Activated CD4-positive, CD25-positive, alpha-beta regulatory T cell treated with anti-CD3 and anti-CD28 coated beads, Interleukin-2, amount 50 U/mL, for 24 hours (primary cell): ENCODE measurements at places on chromosomes 3 and 15.

- no peak for ATAC-seq
Observed at GRCh38 chr15:80487839-80488390, 83.7 kb downstream of the ARNT2 start.

DNA sequence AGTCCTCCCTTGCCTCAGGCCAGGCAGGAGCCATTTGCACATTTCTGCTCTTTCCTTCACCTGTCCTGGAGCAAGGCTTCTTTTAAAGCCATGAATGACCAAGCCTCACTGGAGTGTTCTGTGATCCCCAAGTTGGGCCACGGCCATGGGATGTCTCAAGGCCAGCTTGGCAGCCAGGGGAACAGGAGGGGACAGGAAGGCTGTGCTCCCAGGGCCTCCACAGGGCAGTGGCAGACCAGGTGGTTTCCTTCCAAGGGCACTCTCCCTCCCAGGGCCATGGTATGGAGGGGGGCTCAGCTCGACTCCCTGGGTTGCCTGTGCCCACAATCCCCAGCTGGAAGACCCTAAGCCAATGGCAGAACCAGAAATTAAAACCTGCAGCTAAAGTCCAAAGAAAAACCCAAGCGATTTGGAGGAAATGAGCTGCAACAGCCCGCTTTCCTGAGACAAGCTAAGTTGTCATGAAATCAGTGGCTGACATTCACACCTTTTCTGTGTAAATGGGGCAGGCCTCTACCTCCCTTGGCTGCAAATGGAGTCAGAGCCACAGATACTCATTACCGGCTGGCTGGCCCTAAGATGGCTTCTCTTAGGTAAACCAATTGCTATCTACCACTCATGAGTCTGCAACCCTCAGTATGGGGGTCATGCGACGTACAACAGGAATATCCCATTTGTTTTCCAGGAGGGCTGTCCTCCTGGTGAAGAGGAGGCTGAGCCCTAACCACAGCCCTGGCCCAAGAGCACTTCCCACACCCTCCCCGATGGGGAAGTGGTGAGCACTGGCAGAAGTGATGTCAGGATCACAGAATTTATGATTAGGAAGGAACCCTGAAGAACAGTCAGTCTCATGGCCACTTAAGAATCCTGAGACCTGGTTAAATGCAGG is 83.3 kb downstream of the SNRK start:
- ATAC-seq: no peak

- ATAC-seq: no peak
Observed at GRCh38 chr3:32480604-32481003, 22.0 kb downstream of the CMTM6 start.

GRCh38 chr3:123791417-123791816 is 92.7 kb downstream of the MYLK start:
- ATAC-seq: no peak

DNA sequence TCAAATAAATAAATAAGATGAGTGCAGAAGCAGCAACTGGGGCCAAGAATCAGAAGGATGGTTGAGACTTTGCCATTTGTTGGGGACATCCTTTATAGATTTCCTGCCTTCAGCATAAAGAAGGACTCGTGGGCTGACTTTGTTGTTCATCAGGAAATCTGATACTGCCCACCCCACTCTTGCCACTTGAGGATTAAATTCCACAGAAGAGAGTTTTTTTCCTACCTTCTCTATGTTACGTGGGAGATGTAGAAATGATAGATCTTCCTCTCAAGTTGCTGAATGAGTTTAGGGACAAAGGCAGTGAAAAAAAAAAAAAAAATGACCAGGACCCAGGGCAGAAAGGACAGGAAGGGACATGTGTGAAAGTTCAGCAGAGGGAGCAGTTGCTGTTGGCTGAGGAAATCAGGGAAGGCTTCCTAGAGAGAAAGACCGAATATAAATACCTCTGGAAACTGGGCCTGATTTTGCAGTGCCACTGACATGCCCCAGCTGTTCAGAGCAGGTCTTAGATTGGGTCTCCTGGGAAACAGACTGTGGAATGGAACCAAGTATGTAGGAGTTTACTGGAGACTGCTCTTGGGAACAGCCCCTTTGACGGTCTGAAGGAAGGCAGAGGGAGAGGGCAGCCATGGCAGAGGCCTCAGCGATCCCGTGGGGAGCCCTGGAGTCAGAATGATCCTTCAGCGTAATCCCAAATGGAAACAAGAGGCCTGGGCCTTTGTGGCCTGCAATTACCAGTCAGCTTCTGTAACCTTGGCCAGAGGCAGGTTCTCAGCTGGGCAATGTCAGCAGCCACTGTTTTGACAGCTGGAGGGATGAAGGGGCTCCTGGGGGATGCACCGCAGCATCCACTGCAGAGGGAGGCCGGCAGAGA is 50.9 kb downstream of the C3orf20 start:
- ATAC-seq: no peak

- no peak for ATAC-seq
Observed at GRCh38 chr3:122918576-122919290, 108.8 kb downstream of the SEMA5B start.
